Fibroblast of skin of left biceps (primary cell): ENCODE measurements at places on chromosomes 3 and 15.
A peak's percentile ranks its signal among the peaks of the same experiment; 100 is the strongest.

DNA sequence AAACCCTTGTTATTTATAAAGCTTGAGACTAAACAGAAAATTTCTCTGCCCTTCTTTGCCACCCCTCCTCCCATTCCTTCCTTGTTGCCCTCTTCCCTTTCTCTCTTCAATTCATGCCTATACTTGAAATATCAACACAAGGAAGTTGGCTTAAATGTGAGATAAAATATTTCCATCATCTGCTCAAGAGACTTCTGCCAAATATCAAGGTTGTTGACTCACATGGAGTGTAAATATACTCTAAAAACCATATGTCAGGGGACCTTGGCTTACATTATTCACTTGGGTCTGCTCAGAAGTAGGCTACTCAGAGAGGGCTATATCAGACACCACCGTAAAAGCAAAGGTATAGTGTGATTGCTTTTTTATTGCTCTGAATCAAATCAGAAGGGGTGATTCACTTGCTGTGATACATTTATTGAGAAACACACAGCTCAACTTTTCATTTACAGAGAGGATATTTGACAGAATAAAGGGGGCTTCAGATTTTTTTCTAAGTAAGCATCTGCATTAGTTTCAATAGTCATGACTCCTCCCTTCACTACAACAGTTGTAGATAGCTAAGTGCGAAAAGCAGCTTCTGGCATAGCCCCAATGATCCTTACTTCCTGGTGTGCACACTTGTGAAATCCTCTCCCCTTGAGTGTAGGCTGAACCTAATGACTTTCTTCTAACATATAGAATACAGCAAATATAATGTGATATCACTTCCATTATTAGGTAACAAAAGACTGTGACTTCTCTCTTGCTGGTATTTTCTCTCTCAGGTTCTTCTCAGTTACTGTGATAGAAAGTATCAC is 386.2 kb downstream of the EFHB start:
- no peak for DNase-seq

DNA sequence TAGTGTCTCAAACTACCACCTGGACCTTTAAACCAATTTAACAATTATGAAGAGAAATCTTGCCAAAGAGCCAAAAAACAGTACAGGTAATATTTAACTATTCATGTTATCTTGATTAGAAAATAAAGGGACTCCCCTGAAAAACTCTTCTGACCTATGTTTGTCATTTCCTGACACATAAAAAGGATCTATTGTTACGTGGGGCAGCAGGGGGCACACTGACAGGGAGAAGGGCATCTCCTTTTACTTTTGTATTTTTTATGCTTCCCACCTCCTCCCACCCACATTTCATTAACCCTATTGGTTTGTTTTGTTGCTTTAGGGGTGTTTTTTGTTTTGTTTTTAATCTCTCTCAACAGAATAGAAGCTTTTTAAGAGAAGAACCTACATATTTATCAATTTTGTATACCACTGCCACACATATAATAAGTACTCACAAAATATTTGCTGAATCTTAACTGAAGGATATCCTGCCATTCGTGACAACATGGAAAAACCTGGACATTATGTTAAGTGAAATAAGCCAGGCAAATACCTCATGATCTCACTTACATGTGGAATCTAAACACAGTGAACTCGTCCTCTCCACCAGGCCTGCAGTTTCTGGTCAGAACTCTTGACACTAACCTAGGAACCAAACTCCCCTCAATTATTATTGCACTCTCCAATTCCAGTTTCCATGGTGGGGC is 17.7 kb downstream of the STAG1 start:
- DNase-seq: no peak

DNA sequence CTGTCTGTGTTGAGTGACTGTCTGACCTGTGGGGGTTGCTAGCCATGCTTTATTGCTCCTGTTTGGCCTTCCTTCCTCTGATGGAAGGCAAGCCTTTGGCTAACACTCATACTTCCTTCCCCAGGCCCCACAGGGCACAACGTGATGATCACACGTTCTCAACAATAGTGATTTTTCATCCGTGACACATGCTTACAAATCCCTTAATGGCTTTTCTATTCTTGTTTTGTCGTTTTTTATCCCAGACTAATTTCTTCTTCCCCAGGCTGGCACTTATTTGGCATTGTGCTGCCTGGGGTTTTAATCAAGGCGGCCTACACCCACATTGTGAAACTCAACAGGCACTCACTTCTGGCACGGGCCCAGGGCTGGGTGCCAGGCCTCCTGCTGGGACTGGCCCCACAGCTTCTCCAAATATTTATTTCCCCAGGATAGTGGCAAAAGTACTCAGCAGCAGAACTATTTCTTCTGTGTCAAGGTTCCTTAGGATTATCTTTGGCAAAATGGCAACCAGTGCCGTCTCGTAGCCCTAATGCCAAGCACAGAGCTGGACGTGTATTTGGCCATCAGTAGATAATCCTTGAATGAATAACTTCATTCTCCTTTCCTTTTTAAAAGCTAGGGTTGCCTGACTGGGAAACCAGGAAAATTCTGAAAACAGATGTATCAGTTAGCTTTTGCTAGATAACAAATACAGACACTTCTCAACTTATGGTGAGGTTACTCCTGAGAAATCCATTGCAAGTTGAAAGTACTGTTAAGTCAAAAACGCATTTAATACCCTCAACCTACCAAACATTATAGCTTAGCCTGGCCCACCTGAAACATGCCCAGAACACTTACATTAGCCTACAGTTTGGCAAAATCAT is 30.6 kb downstream of the CMTM7 start:
- DNase-seq: no peak

GRCh38 chr15:78244101-78244500 is 9.7 kb upstream of the ACSBG1 start:
- no peak for DNase-seq

- DNase-seq: no peak
Observed at GRCh38 chr3:84444726-84445521, 513.9 kb upstream of the CADM2 start.

GRCh38 chr3:150760431-150761200 is 2.4 kb downstream of the SIAH2 start:
- no peak for DNase-seq

GRCh38 chr15:98754657-98755022 is 106.3 kb downstream of the IGF1R start:
- DNase-seq: no peak

DNA sequence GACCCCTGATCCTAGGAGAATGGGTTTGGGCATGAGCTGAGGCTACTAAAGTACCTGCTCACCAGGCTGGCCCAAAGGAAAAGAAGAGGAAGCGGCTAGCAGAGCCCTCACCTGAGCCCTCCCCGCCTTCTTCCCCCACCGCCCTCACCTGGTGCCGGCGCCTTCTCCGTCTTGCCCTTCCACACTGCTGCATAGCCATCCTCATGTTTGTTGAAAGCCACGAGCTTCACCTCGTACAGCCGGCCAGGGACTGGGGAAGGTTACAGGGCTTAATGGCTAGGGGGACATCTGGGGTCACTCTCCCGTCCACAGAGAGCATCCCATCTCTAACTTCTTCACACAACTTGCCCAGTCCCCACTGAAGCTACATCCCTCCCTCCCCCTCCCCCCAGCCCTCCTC is 13.9 kb upstream of the IGDCC3 start:
- DNase-seq: no peak

GRCh38 chr15:52493968-52494367 is 34.7 kb downstream of the MYO5A start:
- no peak for DNase-seq

DNA sequence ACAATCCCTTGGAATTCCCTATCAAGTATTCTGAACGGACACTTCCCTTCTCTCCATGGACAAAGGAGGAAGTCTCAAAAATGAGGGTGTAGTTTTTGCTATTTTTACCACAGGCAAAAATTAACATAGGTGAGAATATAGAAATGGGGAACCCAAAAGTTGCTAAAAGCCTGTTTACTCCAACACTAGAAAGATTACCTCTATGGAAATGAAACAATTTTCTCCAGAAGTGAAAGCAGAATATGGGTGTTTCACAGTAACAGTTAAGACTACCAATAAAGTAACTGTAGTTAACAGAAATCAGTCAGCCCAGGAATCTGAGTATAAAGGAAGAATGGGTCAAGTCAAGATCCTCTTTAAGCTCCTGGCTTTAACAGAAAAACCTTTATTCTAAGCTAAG is 9.3 kb downstream of the TRA2B start:
- DNase-seq: no peak

DNA sequence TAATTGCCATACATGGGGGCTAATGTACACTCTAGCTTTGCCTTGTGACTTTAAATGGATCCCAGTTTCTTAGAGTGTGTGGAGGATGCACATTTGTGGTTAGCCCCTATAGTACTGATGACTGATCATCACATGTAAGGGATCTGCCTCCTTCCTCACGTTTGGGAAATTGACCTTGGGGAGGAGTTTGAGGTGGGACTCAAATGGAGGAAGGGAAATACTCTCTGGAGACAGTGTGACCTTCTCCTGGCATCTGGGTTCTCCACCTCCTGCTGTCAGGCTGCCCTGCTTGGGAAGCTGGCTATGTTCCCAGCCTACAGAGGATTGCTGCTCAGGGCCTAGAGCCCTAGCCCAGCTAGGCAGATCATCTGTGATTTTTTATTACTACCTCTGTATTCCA is 48.7 kb downstream of the PPM1L start:
- no peak for DNase-seq

DNA sequence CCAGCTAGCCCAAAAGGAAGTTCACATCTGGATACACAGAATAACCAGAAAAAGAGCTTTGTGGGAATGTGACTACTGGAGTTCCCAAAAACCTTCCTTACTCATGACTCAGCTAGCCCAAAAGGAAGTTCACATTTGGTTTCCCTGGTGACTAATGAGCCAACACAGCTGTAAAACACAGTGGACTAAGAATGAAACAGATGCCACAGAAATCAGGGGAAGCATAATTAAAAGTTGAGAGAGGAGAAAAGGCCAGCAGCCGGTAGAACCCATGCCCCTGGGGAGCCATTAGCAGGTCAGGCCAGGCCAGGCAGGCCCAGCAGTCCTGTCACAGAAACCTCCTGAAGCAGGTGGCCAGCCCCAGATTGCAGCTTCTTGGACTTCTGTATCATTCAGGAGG is 130.3 kb downstream of the GHSR start:
- peak; percentile 80 for DNase-seq

DNA sequence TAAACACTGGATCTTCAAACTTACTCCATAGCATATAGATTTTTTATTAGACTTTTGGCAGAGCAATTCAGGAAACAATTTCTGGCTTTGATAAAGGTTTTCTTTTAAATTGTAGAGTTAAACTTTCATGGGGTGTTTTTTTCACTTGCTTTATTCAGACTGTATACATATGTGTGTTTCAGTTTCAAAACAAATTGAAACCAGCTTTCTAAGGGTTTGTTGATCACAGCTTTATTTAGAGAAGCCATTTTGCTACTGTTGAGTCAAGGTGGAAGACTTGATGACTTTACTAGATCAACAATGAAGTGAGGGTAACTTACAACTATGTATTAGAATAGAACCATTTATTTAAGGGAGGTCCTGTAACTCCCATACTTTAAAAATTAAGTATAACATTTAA is 6.2 kb downstream of the UBE2E1 start:
- no peak for DNase-seq

DNA sequence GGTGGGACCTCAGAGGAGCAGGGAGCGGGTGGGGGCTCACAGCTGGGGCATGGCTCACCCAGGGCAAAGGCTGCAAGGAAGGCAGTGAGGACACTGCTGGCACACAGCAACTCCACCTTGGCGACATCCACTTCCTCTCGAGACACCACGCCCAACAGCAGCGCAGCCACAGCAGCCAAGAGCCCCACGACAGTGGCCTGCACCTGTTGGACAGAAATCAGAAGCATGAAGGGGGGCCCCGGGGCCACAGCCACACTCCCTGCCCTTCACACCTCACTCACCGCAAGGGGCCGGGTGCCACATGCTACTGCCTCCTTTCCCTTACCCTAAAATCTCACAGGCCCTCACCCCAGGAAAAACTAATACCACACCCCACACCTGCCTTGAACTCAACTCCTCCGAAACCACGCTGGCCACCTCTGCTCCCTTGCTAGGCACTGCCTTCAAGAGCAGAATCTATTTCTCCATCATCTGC is 57.3 kb downstream of the ROPN1B start:
- DNase-seq: no peak

GRCh38 chr3:145006271-145006670 is 1034.6 kb downstream of the DIPK2A start:
- no peak for DNase-seq

- DNase-seq: peak; percentile 42
Observed at GRCh38 chr3:8619548-8619947, 25.1 kb downstream of the SSUH2 start.

DNA sequence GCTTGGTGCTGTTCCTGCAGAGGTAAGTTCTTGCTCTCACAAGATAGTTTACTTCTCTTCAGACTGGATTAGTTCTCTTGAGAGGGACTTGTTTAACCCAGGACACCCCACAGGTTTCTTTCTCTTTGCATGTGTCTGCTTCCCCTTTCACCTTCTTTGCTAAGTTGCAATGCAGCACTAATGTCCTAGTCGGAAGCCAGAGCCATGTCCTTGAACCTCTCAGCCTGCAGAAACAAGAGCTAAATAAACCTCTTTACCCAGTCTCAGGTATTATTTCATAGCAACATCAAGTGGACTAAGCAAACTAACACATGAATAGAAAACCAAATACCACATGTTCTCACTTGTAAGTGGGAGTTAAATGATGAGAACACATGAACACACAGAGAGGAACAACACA is 915.2 kb downstream of the NSUN3 start:
- no peak for DNase-seq

DNA sequence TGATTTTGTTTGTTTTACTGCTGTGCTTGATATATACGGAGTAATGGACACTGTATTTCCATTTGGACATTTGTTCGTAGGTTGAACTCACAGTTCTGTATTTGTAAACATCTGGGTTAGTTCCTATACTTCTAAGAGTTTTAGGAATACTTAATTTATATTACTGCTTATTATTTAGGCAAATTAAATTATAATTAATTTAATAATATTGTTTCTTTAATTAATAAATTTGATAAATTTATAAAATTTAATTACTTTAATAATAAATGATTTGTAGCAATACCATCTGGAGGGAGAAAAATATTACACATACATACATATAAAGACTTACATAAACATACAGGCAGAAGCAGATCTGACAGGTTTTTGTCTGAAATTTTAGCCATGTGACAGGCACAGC is 14.5 kb upstream of the B4GALT4 start:
- DNase-seq: no peak

GRCh38 chr15:95761501-95762165 is 568.9 kb upstream of the NR2F2 start:
- no peak for DNase-seq

DNA sequence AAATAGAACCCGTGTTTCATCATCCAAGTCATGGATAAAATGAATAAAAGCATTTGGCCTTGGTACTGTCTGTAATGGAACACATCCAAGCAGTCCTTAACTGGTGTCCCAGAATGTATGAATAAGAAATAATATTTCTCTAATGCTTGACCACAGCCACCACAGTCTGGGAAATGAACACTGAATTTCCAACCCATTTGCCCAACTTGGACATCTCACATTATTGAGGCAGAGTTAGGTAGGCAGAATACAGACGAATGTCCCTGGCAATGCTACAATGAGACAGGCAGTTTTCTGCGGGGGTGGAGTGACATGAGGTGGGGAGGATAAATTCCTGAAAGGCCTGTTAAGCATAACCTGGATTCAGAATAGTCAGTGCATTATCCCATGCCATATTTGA is 245.7 kb downstream of the ZIC1 start:
- DNase-seq: no peak
